ENCODE measurements at places on chromosomes 12 and 14.

DNA sequence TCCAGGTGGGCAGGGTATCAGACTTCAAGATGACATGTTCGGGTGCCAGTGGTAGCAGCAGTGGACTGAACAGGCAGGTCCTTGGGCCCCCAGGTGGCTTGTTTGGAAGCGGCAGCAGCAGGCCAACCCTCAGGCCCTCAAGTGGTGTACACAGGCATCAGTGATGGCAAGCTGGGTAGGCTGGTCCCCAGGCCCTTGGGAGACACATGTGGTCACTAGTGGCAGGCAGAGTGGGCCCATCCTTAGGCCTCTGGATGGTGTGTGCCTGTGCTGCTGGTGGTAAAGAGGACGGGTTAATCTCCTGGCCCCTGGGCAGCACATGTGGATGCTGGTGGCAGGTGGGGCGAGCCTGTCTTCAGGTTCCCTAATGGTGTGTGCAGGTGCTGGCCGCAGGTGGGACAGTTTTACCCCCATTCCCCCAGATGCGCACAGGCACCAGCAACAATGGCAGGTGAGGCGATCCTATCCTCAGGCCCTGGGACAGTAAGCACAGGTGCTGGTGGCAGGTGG, 8.0 kb downstream of the OAS2 start:
- DNase-seq = no peak

- no peak for DNase-seq
These were observed 22.1 kb downstream of the ZFP36L1 start for GRCh38 chr14:68770553-68771286.

DNA sequence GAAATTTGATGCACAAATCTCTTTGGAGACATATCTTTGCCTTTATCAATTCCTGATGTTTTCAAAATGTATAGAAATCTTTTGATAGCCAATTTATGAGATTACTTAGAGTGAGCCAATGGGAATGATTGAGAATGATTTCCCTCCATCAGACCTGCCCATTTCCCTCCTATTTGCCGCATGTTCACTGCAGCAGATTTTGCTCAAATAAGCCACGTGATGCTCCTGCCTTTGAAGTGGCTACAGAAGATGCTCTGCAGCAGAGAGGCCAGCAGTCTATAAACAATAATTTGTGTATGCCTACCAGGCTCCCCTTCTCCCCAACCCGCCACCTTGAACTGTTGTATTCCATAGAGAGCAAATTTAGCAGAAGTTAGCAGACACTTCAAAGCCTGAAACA, 21.9 kb downstream of the WIF1 start:
- DNase-seq = no peak

GRCh38 chr12:118680356-118680963, 300.9 kb upstream of the SRRM4 start:
- no peak for DNase-seq

DNA sequence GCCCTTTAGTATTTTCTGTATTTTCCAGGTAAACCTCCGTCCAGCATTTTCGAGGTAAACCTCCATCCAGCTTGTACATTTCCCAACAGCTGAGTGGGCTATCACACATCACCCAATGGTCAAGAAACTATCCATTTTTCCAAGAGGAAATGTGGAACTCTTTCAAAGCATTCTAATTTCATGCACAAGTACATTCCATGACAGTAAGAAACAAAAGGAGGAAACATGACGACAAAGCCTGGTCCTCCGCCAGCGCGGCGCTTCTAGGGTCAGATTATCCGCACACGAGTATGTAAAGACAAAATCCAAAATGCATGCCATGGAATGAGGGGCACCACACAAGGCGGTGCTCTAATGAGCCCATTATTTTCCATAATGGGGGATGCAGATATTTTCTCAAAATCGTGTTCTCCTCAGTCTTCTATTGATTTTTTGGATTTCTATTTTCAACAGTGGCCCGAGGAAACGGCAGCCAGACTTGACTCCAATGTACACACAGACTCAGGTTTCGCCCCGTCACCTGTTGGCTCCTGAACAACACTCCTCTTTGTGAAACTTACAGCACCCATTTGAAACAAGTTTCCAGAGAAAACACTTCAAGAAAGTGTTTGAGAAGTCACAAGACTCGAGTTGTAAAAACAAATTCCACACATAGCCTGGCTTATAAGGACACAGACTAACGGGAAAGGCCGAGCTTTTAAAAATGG, 107.4 kb downstream of the PRICKLE1 start:
- DNase-seq = no peak

- no peak for DNase-seq
These were observed 1.2 kb downstream of the SSTR1 start for GRCh38 chr14:38208618-38209562.

DNA sequence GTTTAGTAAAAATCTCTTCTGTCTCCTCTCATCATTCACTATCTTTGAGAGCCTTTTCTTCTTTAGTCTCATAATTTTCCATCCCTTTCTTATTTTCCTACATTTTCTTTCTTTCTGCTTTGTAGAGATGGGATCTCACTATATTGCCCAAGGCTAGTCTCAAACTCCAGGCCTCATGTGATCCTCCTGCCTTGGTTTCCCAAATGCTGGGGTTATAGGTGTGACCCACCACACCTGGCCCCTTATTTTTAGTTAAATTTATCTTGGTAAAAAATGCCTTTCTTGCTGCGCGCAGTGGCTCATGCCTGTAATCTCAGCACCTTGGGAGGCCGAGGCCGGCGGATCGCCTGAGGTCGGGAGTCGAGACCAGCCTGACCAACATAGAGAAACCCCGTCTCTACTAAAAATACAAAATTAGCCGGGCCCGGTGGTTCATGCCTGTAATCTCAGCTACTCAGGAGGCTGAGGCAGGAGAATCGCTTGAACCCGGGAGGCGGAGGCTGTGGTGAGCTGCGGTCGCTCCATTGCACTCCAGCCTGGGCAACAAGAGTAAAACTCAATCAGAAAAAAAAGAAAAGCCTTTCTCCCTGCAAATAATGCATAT, 996 bp downstream of the SLC2A3 start:
- DNase-seq = no peak

GRCh38 chr14:34781242-34781641, 66.8 kb upstream of the CFL2 start:
- no peak for DNase-seq

DNA sequence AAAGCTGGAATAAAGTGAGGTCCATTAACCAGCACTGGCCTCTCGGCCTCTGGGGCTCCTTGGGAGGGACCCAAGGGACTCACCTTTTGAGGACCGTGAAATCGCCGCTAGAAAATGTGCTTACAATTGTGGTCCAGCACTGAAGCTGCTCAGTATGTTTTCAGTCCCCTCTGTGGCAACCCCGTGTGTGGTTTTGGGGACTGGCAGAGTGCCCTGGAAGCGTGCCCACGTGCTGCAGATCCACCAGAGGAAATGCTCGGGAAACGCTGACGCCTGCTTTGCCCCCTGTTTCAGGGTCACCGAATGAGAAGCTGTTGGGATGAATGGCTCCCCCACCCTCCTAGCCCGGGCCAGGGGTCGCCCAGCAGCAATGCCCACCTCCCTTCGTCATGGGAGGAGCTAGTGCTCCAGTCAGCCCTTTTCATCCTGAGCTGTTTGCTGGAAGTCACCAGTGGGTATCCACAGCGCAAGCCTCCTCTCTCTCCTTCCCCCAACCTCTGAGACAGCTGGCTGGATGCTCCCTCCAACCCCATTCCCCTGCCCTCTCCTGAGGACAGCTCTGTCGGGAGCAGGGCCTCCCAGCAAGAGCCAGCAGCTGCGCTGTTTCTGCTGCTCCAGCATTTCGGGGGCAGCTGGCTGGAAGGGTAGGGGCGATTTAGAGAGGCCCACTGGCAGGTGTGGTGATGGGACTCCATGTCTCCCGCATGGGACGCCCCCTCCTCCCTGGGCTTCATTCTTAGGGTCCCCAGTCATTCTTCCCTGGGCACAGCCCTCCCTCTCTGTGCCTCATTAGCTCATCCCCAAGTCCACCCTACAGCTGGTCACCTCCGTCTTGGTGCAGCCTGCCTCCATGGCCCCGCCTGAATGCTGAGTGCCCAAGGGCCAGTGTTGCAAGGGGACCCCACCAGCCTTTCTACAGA, 33.2 kb upstream of the PPP1R13B start:
- no peak for DNase-seq

GRCh38 chr14:23644195-23644918, 8.2 kb downstream of the DHRS2 start:
- DNase-seq = no peak

DNA sequence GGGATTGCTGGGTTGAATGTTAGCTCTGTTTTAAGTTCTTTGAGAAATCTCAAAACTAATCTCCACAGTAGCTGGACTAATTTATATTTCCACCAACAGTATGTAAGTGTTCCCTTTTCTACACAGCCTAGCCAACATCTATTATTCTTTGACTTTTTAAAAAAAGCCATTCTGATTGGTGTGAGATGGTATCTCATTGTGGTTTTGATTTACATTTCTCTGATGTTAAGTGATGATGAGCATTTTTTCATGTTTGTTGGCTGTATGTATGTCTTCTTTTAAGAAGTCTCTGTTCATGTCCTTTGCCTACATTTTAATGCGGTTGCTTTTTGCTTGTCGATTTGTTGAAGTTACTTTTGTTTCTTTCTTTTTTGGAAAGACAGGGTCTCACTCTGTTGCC, 301.1 kb upstream of the OR4E1 start:
- no peak for DNase-seq

- DNase-seq = no peak
These were observed 6.5 kb upstream of the WASHC4 start for GRCh38 chr12:105100998-105101397.

DNA sequence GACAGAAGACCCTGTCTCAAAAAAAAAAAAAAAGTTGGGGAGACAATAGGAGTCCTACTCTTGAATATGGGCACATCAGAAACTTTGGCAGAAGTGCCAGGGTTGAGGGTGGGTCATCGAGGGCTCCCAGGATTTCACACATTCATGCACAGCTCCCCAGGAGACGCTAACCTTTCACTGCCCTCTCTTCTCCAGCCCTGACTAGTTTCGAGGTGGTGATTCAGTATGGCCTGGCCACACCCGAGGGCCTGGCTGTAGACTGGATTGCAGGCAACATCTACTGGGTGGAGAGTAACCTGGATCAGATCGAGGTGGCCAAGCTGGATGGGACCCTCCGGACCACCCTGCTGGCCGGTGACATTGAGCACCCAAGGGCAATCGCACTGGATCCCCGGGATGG, 29.4 kb upstream of the LRP1-AS start:
- no peak for DNase-seq

GRCh38 chr12:88431246-88431645, 149.0 kb downstream of the KITLG start:
- no peak for DNase-seq

GRCh38 chr12:497501-498160, 37.9 kb downstream of the B4GALNT3 start:
- DNase-seq = no peak

DNA sequence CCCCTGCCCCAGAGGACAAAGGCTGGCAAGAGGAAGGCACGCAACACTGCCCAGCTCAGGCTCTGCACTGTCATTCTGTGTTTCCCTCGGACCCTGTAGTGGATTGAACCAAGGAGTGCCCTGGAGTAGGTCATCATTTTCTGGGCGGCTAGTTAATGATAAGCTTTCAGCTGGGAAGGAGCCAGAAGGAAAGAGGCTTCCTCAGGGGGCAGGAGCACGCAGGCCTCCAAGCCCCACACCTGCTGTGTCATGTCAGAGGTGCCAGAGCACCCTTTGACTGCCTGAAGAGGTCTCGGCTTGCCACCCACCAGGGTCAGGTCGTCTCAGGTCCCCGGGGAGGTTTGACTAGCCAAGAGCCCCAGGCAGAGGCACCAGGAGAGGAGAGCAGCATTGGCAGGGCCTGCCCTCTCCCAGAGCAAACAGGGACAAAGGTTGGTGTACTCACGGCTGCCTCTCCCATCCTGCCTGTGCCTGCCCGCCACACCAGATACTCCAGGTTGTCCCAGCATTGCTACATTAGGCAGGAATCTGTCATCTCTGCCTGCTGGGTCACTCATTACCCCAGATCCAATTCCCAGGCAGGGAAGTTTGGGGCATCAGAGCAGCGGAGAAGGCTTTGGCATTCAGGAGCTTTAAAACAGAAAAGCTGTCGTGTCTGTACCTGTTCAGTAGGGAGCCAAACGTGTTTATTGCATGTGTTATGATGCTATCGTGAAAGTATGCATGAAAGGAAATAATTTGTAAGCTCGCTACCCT, 33.5 kb upstream of the ATP2A2 start:
- DNase-seq = no peak

DNA sequence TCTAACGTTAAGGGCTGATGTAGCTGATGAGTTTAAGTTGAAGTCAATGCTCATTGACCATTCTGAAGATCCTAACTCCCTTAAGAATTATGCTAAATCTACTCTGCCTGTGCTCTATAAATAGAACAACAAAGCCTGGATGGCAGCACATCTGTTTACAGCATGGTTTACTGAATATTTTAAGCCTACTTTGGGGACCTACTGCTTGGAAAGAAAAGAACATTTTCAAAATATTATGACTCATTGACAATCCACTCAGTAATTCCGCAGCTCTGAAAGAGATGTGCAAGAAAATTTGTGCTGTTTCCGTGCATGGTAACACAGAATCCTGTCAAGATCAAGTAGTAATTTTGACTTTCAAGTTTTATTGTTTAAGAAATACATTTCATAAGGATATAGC, 35.0 kb upstream of the NAV3 start:
- DNase-seq = no peak

GRCh38 chr14:54890788-54891187, 11.8 kb downstream of the GCH1 start:
- DNase-seq = no peak

- DNase-seq = no peak
These were observed 591.0 kb upstream of the ATP2B1 start for GRCh38 chr12:90299666-90300065.

- DNase-seq = no peak
These were observed 117.1 kb downstream of the RTN1 start for GRCh38 chr14:59753512-59753911.

DNA sequence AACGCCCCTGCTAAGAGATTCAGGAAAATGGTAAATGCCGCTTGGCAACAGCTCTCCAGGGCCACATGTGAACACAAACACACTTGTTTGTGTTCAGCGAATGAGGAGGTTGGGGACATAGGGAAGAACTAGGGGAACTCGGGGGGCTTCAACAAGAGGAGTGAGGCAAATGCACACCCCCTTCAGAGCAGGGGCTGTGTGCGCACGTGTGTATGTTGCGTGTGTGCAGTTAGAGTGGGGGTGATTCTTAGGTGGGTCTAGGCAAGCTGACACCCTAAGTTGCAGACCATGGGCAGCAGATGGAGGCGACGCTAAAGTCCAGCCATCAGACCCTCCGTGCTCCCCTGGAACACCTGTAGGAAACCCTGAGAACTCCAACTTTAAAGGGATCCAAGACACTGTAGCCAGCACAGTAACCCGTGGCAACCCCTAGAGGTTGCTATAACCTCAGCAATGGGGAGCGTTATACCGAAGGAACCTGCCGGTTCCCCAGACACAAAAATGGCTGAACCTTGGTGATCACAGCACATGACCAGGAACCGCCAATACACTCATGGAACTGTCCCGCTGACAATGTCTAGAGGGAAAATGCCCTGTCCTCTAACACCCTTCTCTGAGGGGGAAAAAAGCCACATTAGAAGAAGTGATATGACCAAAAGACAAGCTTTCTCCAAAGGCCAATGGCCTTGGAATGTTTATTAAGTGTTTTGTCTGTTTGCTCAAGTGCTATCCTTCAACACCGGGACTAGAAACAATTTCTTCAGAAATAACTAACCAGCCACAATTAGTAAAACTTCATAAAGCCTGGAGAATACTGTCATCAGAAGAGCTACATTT, 86.5 kb upstream of the CEP83 start:
- DNase-seq = no peak

GRCh38 chr14:103404032-103404918, 19.1 kb downstream of the MARK3 start:
- DNase-seq = no peak
